Activated T-cell treated with anti-CD3 and anti-CD28 coated beads for 1 hour (primary cell): ENCODE measurements at places on chromosomes 11 and 22.

GRCh38 chr22:48827268-48827846 is 1000.3 kb downstream of the BRD1 start:
- no peak for DNase-seq

- no peak for DNase-seq
Observed at GRCh38 chr11:45609337-45609736, 56.1 kb downstream of the CHST1 start.

DNA sequence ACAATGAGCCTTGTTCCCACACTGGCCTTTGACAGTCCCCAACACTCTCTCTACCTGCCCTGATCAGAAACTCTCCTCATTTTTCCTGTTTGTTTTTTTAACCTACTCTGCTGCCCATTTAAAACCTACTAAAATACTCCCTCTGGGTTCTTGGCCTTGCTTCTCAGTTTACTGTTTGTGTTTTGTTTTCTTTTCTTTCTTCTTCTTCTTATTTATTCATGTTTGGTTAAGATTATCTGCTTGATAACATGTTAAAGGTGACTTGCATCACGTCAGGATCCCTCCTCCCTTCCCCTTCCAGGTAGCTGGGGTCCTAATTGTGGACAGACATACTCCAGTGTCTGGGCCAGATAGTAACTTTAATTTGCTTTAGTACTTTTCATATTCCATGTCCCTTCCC is 95.0 kb upstream of the KCNA4 start:
- DNase-seq, result no peak

- no peak for DNase-seq
Observed at GRCh38 chr11:65915821-65916251, 3.0 kb downstream of the C11orf68 start.

- no peak for DNase-seq
Observed at GRCh38 chr11:45926536-45927331, 4.3 kb downstream of the LARGE2 start.

DNA sequence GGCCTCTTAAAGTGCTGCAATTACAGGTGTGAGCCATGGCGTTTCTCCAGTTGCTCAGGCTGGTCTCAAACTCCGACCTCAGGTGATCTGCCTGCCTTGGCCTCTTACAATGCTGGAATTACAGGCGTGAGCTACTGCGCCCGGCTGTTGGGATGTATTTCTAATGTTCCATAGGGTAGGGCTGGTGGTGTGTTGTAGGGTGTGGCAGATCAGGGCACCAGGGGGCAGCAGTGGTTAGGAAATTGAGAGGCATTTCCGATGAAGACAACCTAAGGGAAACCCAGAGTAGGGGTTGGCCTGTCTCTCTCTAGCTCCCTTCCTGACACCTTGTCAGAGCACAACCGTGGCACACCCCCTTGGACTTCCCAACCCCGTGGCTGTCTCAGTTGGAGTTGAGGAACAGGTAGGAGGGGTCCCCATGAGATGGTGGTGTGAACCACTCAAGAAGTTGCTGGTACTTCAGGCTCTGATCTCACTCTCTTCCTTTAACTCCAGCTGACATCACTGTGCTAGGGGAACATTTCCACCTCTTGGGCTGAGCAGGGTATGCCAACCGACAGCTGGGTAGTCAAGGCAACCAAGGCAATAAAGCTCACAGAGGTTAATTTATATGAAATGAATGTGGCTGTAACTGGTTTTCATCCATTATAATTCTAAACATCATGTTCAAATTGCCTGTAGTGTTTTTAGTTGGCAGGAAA is 33.0 kb downstream of the YWHAH start:
- peak; percentile 79 for DNase-seq
